NCI-H345 (cell line): ENCODE measurements at places on chromosomes 12 and 14.

GRCh38 chr12:124592050-124592449 lies 24.6 kb upstream of the NCOR2 start:
- no peak for DNase-seq

- no peak for DNase-seq
Observed at GRCh38 chr14:74637178-74637550, 25.1 kb upstream of the LTBP2 start.

GRCh38 chr12:6850796-6851152 lies 312 bp downstream of the CDCA3 start:
- no peak for DNase-seq

DNA sequence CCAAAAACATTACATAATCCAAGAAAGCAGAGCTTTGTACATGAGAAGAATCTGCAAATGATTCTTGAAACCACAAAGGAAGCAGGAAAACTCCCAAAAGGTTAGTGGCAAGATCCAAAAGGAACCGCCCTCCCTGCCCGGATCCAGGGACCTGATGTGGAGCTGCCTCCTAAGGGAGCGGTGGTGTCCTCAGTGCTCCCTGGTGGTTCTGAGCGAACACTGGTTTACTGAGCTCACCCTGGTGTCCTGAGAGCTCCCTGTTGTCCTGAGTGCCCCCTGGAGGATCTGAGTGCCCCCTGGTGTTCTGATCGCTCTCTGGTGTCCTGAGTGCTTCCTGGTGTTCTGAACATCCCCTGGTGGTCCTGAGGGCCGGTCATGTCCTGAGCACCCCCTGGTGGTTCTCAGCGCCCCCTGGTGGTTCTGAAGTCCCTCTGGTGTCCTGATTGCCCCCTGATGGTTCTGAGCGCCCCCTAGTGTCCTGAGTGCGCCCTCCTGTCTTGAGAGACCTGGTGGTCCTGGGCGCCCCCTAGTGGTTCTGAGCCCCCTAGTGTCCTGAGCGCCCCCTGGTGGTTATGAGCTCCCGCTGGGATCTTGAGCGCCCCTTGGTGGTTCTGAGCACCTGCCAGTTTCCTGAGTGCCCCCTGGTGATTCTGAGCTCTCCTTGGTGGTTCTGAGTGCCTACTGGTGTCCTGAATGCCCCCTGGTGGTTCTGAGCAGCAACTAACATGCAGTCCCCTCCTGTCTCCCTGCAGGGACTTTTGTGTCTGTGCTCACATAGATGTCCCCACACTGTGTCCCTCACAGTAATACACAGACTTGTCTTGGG lies 891.1 kb downstream of the TMEM121 start:
- peak; percentile 38 for DNase-seq

DNA sequence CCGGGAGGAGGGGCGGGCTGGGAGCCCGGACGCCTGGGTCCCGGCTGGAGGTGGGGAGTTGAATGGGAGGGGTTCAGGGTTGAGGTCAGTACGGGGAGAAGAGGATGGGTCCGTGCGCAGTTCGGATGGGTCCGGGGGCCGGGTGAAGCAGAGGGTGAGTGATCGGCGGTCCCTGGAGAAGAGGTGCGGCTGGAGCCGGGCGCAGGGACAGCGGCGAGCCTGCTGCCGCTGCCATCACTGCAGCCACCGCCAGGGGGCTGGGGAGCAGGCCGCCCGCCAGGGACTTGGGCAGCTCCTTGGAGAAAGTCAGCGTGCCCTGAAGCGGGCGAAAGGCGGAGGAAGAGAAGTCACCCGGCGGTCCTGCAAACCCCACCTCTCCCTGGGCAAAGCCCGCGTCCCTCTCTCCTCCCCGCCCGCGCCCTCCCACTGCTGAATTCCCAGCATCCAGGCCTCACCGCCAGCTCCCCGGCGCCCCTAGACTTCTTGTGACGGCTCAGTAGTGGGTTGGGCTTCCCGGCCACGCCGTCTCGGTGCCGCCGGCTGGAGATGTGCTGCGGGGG lies 6.0 kb upstream of the GPR84 start:
- DNase-seq = no peak

GRCh38 chr12:40312982-40313576 lies 88.3 kb downstream of the LRRK2 start:
- peak; percentile 5 for DNase-seq

- no peak for DNase-seq
Observed at GRCh38 chr12:14175206-14175605, 190.3 kb upstream of the ATF7IP start.
